A549 treated with ZK216348 at 1 μM for 4 hours (cell line): ENCODE measurements at places on chromosomes 3 and 15. TPM values are rescaled to one million over a fixed set of nuclear protein-coding genes. Genes with fewer than 3 reads are reported as not detected.

The ZDHHC23 gene
- total RNA-seq: 3.1 to 4.0 TPM (median 3.8 TPM) in 5 replicates

The RTP1 gene
- not detected in 5 replicates for total RNA-seq

The OSTN gene
- total RNA-seq: not detected in 5 replicates

The KBTBD8 gene
- 0.45 to 1.1 TPM (median 0.60 TPM) in 5 replicates for total RNA-seq
